Psoas muscle (tissue), 8 donors: ENCODE measurements at places on chromosomes 2 and 18.

DNA sequence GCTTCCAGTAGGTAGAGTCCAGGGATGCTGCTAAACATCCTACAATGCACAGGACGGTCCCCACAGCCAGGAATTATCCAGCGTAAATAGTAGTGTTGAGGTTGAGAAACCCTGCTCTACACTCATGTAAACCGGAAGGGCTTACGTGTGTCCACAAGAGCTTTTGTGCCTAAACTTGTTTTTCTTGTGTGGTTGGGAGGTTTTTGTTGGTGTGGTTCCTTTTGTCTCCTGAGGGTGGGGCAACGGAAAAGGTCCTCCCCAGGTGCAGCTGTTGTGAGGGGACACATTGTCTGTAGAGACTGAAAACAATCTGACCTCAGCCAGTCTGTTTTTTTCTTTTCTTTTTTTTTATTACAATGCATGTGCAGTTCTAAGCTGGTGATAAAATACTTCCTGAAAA lies 72.7 kb upstream of the MGAT5 start:
- no peak for DNase-seq

DNA sequence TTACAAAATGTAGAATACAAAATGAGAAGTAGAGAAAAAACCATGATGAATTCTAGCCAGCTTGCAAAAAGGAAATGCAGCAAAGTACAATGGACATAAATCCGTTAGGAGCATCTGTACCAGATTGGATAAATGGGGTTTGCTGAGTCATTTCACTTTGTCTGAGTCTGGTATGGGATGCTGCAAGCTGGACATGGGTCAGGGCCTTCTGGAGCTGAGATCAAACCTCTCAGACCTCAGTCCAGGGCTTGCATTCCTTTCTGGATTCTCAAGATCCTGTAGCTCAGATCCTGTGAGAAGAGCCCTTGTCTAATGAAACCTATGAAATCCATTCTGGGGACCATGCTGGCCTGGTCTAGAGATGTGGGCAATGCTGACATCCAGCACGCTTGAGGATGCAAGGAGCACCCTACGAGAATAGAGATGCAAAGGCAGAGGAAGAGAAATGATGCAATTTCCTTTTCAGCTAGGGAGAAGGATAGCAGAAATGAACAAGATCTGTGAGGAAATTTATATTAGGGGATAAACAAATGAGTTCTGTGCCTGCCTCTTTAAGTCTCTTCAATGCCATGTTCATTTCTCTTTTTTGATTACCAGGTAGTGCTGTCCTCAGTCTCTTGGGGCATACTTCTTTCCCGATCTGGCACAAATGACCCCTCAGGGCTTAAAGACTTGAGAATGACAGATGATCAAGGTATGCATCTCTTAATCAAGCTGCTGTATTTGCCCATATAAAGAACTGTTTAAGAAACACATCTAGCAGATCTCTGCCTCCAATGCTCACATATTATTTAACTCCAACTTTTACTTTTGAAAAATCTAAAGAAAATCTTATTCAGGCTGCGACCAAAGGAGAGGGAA lies 230.4 kb downstream of the MEIS1 start:
- no peak for DNase-seq

- DNase-seq = no peak
These were observed 44.1 kb downstream of the ANKRD44 start for GRCh38 chr2:197266477-197266876.

DNA sequence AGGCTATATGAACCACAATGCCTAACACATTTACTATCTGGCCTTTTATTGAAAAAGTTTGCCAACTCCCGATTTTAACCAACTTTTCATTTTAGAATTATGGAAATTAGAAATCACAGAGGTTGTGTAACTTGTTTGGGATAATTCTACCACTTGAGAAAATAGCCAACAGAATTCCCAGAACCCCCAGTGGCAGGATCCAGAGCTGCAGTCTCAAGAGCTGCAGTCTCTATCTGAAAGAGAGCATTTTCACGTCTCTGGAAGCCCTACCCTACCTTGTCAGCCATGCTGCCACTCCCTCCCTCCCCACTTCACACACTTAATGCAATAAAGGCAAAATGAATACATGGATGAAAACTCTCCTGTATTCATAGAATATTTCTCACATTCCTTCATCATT lies 23.4 kb upstream of the TSPYL6 start:
- no peak for DNase-seq

DNA sequence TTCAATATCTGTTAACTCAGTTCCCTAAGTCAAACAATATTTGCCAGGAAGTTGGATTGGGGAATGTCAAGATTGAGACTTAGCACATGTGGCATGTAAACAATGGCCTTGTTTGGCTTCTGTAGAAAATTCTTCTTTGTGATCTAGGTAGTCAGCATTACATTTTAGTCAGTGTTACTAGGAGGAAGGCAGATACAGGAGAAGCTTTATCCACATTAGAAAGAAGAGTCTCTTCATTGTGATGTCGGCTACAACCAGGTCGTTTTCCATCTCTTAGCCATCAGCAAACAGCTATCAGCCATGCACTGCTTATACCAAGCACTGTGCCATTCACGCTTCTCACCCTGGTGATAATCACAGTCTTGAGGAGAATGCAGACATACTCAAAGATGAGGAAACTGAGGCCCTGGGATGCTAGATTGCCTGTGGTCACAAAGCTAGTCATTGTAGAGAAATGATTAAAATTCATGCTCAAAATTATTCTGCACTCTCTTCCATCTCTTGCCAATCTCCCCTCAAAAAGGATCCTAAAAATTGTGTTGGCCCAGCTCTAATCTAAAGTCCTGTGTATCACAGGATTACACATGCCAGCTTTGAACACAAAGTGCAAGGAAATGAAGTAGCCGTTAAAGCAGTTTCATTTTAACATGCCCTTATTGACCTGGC lies 3.2 kb downstream of the GALNT5 start:
- DNase-seq = no peak

GRCh38 chr2:1823187-1824169 lies 79.2 kb upstream of the PXDN start:
- no peak for DNase-seq

DNA sequence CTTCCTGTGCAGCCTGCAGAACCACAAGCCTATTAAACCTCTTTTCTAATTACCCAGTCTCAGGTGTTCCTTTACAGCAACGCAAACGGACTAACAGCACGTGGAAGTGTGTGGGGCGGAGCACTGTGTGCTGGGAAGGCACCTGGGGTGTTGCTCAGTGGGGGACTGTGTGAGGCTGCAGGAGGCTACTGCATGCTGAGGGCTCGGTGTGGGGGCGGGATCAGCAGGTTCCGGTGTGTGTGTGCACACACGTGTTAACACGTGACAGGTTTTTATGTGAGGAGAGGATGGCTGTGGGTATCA lies 58.9 kb downstream of the ANKMY1 start:
- DNase-seq = no peak

- no peak for DNase-seq
These were observed 144.1 kb upstream of the FOSL2 start for GRCh38 chr2:28248511-28248910.

GRCh38 chr2:119338826-119339561 lies 27.6 kb downstream of the C2orf76 start:
- DNase-seq = no peak

DNA sequence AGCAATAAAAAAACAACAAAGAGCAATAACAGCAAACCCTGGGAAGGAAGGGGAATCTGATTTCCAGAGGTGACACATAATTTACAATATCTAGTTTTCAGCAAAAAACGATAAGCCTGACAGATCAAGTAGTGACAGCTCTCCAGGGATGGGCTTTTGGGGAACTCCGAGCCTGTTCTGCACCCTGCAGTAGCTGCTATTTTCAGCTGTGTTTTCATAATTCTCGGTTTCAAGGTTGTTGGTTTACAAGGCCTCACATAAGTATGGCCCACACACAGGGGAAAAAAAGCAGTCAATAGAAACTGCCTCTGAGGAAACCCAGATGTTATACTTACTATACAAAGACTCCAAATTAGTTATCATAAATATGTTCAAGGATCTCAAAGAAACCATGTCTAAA lies 67.7 kb upstream of the CTLA4 start:
- DNase-seq = no peak

- no peak for DNase-seq
These were observed 69.4 kb downstream of the LOXHD1 start for GRCh38 chr18:46587600-46587999.

DNA sequence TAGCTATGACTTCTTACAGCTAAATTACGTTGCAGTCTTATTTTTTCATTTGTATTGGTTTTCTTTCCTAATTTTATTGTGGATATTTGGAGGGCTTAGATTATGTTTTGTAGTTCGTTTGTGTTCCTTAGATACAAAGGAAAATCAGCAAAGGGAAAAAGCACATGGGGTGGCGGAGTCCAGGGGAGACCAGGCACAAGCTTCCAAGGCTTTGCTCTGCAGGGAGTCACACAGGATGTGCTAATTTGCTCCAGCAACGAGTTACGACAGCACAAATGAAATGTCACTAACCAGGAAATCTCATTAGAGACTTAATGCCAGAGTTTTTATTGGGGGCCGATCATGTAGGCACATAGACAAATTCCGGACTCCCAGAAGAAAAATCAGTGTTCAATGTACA lies 60.5 kb upstream of the CABYR start:
- DNase-seq = no peak
